RWPE1 (cell line): ENCODE measurements at places on chromosomes 5 and 9.
A peak's percentile ranks its signal among the peaks of the same experiment; 100 is the strongest.

GRCh38 chr9:30293231-30293630 is 2091.2 kb upstream of the ACO1 start:
- DNase-seq = no peak

DNA sequence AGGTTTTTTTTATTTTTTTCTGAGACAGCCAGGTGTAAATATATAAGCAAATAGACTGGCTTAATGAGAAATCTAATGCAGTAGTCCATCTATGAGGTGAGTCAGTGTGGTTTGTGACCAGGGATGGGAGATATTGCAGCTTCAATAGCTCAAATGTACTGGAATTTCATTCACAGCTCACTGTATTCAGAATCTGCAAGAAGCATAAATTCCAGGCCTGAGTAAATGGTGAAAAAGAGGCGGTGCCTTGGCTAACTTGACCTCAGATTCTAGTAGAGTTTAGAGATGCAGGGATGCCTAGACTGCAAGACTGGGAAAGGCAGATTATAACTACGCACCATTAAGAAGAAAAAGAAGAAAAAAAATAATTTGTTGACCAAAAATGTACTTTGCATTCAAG is 151.9 kb upstream of the SMC2 start:
- no peak for DNase-seq

DNA sequence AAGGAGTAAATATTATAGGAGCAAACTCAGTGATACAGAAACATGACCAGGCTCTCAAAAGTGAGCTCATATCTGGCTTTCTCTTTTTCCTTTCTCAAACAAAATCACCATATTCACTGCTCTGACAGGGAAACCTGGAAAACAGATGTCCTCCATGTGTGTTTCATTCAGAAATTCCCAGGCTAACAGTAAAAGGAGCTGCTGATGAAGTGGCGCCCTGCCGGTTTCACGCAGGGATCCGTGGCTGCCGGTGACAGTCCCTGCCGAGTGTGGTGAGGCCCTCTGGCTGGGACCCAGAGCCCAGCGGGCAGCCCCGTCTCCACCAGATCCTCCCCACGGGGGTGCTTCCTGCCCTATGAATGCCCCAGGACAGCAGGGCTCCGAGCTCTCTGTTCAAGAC is 208.1 kb downstream of the GNA14 start:
- DNase-seq = no peak

DNA sequence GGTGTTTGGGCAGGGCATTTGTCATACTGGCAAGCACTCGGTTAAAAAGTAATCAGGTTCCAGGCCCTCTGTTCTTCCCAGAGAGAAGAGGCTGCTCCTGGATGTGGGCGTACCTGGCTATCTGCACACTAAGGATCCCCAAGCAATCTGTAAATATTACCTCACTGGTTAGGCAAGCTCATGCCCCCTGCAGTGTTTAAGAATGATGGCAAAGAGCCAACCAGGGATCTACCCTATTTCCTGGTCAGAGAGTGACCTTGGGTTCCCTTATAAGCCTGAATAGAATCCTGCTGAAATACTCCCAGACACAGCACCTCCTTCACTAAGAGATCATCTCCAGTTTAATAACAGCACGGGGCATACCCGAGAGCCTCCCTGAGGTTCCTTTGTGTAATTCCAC is 181.2 kb downstream of the PIK3R1 start:
- no peak for DNase-seq

GRCh38 chr5:74499256-74500050 is 141.1 kb downstream of the ENC1 start:
- no peak for DNase-seq

DNA sequence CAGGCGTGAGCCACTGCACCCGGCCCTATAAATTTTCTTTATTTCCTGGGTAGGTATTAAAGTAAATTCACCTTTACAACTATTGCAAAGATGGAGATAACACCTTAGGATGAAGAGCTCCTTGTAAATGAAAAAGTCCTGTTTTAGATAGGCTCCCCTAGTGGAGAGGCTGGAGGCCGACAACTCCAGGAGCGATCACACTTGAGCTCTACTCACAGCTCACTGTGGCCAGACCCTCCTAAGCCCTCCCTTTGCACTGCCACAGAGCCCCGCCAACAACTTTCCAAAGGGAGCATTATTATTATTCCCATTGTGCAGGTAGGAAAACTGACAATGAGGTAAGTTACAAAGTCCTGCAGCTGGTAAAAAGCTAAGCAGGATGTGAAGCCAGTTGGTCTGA is 139.1 kb upstream of the ERCC6L2 start:
- peak; percentile 24 for DNase-seq

- DNase-seq = no peak
These were observed 332.3 kb upstream of the NUDT12 start for GRCh38 chr5:103894882-103895281.

- DNase-seq = no peak
These were observed 166.5 kb upstream of the PHYKPL start for GRCh38 chr5:178398901-178399700.

- no peak for DNase-seq
These were observed 58.0 kb downstream of the ANKRD33B start for GRCh38 chr5:10621832-10622231.
